Activated effector memory CD4-positive, alpha-beta T cell treated with anti-CD3 and anti-CD28 coated beads, Interleukin-2, amount 50 U/mL, for 16 hours (primary cell): ENCODE measurements at places on chromosomes 11 and 22.

GRCh38 chr11:86938203-86938899, 16.8 kb downstream of the FZD4 start:
- no peak for DNase-seq

GRCh38 chr11:26765323-26765722, 43.5 kb upstream of the SLC5A12 start:
- DNase-seq: no peak

DNA sequence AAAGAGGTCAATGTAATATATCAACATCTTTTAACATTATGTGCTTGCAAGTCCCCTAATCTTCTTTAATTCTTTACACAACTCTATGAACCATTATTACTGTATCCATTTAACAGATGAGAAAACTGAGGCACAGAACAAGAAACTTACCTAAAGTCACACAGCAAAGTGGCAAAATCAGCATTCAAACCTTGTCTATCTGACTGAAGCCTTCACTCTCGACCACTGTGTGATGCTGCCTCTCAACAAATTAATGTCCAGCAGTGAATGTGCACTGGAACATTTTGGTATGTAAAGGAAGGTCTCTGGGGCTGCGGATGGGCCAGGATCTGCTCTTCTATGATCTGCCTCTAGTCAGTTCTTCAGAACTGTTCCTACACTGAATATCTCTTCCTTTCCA, 42.1 kb downstream of the PRCP start:
- DNase-seq: no peak

GRCh38 chr11:131749101-131749500, 378.7 kb downstream of the NTM start:
- DNase-seq: no peak

DNA sequence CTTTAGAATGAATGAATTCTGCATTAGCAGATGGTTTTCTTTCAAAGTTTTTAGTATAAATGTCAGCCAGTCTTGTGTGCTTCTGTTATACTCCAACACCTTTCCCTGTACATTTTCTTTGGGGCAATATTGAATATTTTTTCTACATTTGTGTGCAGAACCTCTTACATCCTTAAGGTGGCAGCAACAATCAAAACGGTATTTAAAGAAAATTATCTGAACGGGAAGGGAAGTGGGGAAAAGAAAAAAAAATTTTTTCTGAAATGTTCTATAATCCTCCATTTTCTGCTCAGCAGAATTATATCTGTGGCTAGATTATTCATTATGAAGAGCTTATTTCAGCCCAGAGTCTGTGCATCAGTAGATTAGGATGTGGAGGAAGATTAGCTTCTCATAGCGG, 347.3 kb upstream of the RAG2 start:
- DNase-seq: no peak

GRCh38 chr22:36737776-36738175, 34.2 kb upstream of the CACNG2 start:
- DNase-seq: no peak

DNA sequence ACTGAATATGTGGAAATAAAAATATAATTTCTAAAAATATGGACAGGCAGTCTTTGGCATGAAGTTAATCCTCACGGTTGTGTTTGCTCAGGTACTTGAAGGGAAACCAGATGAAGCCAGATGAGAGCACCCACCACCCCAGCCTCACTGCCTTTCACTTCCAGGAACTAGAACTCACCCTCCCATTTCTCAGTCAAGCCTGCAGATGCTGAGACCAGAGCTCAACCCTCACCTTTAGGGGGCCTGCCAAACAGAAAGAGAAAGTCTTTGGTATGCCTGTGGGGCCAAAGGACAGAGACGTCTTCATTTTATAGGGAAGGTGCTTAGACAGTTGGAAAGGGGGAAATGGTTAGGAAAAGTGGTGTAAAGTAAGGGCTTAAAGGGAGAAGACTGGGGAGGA, 252.8 kb upstream of the PLET1 start:
- DNase-seq: no peak

- DNase-seq: no peak
These were observed 12.3 kb downstream of the GLB1L3 start for GRCh38 chr11:134288486-134288885.

GRCh38 chr22:20089226-20089976, 9.4 kb downstream of the DGCR8 start:
- DNase-seq: no peak

DNA sequence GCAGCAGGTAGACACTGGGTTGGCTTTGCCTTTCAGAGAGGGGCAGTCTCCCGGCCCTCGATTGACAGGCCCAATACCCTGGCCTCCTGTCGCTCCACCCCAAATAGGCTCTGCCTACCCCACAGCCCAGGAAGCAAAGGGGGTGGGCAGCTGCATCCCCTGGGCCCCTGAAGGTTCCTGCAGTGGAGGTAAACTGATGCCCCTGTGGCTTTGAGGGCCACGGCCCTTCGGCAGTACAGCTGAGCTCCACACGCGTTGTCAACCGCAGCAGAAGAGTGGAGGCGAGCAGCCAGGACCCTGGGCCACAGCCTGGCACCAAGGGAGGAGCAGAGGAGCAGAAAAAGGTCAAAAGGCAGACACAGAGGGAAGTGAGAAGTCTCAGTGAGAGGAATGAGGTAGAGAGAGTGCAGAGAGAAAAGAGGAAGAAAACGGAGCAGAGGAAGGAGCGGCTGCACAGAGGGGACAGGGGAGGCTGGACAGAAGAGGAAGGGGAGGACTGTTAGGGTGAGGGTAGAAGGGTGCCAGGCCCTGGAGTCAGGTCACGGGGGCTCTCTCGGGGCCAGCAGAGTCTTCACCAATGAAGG, 64.0 kb downstream of the SLC22A12 start:
- no peak for DNase-seq

GRCh38 chr11:67486481-67487195, 3.8 kb downstream of the AIP start:
- peak; percentile 82 for DNase-seq

- DNase-seq: no peak
These were observed 1.1 kb upstream of the VPS37C start for GRCh38 chr11:61162092-61162941.

DNA sequence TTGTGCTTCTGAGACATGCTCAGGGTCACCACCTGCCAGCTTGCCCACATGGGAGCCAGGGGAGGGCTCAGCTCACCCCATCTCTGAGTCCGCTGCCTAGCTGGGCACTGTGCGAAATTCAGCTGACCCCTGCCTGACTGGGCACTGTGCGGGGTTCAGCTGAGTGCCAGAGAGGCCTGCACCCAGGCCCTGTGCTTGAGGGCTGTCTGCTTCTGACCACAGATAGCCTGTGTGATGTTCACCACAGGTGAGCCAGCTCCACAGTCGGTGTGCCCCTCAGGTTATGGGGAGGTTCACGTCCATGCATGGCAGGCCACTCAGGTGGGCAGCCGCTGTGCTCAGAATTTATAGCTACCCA, 84.5 kb upstream of the SUSD2 start:
- peak; percentile 48 for DNase-seq
